ENCODE measurements at places on chromosomes 12 and 14.

GRCh38 chr12:63668028-63668799 lies at the start of gene DPY19L2:
Gene DPY19L2, minus strand, starts transcription at chr12:63668493. Its CDS starts 100 bp downstream, at chr12:63668393.
- DNase-seq, result peak; percentile 15

DNA sequence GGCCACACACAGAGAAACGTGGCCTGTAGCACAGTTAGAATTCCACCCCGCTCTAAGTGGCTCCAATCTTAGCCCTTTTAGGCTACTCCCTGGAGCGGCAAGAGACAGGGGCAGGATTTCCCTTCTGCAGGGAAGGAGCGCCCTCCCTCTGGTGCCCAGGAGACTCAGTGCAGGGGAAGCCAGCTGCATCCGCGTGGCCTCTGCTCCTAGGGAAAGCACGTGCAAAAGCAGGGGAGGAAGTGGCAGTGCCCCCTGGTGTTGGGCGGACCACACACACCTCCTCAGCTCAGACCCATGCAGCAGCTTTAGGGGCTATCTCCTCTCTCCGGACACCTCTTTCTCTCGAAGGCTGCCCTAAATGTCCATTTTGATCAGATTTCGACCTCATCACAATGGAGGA lies 50.0 kb downstream of the SPRING1 start:
- no peak for DNase-seq

- peak; percentile 62 for DNase-seq
Measured at GRCh38 chr12:9634177-9634803, 26.6 kb upstream of the KLRB1 start.

GRCh38 chr12:124678421-124678893 lies 111.0 kb upstream of the NCOR2 start:
- no peak for DNase-seq

DNA sequence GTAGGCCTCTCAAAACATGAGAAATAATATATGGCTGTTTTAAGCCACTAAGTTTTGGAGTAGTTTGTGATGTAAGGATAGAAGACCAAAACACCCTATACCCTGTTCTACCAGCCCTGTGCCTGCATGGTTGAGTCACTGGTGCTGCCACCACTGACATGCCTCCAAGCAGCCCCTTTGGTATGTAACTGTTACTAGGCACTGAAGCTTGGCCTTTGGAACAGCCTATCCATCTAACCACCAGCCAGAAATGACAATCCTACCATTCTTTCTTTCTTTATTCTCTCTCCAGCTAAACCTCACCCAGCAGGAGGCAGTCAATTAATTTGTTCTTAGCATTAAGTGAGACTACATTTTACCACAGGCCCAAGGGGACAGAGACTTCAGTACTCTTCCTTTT lies 240.3 kb downstream of the MSRB3 start:
- no peak for DNase-seq

DNA sequence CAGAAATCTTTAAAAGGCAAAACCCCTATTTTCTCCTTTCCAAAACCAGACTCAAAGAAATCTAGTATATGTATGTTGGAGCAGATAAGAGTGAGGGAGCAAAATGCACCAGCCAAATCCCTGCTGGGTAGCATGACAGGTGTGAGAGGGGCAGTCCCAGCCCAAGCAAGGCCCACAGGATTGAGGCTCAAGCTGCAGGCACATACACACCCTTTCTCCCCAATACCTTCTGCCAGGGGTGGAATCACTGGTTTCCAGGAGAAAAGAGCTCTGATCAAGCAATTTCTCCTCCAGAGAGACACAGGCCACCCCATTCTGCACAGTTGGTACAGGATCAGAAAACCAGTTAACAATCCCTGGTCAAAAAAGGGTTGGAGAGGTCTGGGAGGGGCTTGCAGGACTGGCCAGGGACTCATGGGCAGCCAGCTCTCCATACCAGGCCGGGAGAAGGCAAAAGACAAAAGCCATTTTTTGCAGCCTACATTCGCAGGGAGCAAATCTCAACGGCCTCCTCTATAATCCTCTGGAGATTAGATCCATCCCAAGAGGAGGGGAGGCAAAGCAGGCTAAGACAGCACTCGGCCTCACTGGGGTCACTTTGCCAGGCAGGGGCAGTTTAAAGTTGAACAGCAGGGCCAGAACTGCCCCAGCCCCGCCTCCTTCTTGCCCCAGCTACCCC lies 2.1 kb downstream of the KMT2D start:
- no peak for DNase-seq

GRCh38 chr14:102991376-102991775 lies 66.0 kb downstream of the CDC42BPB start:
- DNase-seq, result no peak

DNA sequence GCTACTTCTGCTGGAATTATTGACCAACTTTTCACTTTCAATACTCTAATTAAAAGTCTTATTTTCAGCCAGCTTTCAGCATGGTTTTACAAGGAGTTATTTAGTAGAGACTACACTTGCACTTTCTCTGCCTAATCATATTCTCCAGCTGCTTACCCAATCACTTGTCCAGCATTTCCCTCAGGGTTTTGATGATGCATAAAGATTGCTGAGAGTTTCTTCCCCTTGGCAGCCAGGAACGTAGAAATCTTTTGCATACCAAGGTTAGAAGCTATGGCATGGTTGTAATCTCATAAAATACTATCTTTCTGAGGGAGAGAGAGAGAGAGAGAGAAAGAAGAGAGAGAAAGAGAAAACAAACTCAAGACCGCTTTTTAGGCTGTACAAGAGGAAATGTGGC lies 10.8 kb downstream of the OR4Q3 start:
- DNase-seq, result no peak

GRCh38 chr14:42729681-42730080 lies 1123.0 kb downstream of the LRFN5 start:
- DNase-seq, result no peak

- no peak for DNase-seq
Measured at GRCh38 chr14:96105926-96106441, 66.8 kb downstream of the C14orf132 start.

- DNase-seq, result no peak
Measured at GRCh38 chr14:58848365-58848764, 210.6 kb downstream of the DACT1 start.

All from stimulated activated CD4-positive, alpha-beta T cell treated with anti-CD3 and anti-CD28 coated beads, Interleukin-1b, Interleukin-23, amount 100 ng/mL, for 1 hour (primary cell).